HCEC 1CT (cell line): ENCODE measurements at places on chromosomes 4 and X.
A peak's percentile ranks its signal among the peaks of the same experiment; 100 is the strongest.

GRCh38 chr4:147741190-147741788, 9.4 kb downstream of the ARHGAP10 start:
- DNase-seq: no peak

DNA sequence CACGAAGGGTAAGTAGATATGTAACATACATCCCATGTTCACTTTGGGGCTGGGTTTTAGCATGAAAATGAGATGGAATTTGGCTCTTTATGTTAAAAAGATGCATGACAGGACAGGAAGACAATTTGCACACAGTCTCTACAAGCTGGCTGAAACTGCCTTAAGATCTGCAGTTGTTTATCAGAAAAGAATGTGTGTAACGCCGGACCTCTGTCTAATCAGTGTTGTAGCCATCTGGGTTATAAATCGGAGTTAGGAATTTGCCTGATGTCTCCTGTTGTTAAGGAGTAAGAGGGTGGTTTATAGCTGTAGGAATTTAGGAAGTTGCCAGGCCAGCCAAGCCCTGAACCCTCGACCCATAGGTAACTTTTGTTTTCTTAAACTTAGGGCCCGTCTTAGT, 562.9 kb upstream of the FAT1 start:
- no peak for DNase-seq

GRCh38 chrX:5113128-5113527, 1115.5 kb downstream of the NLGN4X start:
- no peak for DNase-seq

GRCh38 chr4:24858550-24858949, 54.3 kb downstream of the CCDC149 start:
- no peak for DNase-seq

GRCh38 chrX:38347136-38347535, 5.3 kb upstream of the OTC start:
- peak; percentile 72 for DNase-seq

- DNase-seq: peak; percentile 6
Measured at GRCh38 chr4:138348055-138348454, 105.9 kb upstream of the SLC7A11 start.

DNA sequence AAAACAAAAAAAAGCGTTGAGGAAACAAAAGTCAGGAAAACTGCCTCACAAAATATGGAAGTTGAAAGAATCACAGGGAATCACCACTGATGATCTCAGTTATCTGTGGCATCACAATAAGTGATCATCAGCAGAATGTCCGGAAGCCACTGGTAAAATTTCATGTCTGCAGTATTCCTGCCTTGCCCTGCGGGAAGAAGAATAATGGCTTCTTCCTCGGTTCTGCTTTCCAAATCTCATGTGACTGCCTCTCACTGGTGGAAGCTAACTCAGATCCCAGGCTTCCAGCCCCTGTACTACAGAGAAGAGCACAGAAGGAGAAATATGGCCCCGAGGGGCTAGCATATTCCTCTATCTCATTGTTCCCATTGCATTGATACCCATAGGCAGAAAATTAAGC, 12.7 kb upstream of the ZNF330 start:
- DNase-seq: no peak

DNA sequence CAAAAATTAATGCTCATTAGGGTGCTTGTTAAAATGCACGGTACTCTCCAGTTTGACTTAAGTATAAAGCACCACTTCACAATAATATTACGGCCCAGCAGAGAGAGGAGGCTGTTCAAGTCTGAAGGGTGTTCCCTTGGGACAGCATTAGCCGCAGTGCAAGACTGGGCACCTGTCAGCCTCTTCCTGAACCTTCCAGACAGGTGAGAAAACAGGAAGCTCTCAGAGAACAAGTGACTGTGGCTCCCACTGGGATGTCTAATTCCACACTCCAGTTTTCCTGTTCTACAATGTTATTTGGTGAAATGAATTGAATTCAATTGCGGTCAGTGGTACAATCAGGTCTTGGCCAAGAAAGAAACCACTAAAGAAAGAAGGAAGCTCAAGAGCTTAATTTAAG, 414.4 kb downstream of the SMARCA1 start:
- DNase-seq: no peak

- no peak for DNase-seq
Measured at GRCh38 chrX:42536286-42536685, 241.7 kb downstream of the PPP1R2C start.

DNA sequence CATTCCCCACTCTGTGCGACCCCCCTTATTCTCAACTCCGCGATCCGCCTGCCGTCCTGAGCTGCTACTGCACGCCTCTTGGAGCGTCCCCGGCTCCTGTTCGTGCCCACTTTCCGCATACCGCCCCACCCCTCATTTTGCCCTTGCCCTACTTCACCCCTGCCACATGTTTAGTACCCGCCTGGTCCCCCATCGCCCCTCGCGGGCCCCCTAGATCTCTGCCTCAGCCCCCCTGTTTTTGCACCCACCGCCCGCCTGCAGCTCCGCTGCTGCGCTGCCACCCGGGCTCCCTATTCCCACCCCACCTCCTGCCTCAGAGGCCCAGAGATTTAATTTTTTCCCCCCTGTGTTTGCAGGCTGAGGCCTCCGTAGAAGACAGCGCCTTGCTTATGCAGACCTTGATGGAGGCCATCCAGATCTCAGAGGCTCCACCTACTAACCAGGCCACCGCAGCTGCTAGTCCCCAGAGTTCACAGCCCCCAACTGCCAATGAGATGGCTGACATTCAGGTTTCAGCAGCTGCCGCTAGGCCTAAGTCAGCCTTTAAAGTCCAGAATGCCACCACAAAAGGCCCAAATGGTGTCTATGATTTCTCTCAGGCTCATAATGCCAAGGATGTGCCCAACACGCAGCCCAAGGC, 1.4 kb downstream of the MAGED1 start:
- no peak for DNase-seq

DNA sequence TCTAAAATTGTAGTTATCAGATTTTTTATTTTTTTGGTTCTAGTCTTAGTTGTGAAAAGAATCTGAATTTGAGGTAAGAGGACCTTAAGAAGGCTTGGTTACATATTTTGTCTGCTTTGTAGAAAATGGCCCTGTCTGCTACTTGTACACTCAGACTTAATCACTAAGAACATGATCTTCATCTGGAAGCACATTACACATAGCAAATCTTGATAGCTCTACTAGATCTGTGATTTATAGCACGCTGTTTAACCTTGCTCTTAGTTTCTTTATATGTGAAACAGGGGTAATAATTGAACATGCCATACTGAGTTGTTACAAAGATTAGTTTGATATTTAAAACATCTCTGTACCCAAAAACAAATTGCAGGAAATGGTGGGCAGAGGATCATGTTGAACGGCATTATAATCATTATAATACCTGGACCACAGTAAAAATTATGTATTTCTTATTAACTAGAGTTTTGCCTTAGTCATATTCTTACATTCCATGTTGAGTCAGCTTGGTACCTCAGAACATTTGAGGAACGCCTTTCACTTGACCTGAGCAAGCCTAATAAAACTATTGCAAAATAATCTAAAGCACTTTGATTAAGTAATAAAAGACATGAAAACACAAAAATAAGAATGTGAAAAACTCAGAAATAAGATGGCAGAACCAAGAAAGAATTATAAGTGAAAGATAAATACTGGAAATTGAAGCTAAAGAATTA, 738.0 kb upstream of the AADAT start:
- DNase-seq: peak; percentile 3

GRCh38 chr4:85867271-85867670, 392.3 kb downstream of the ARHGAP24 start:
- peak; percentile 35 for DNase-seq

DNA sequence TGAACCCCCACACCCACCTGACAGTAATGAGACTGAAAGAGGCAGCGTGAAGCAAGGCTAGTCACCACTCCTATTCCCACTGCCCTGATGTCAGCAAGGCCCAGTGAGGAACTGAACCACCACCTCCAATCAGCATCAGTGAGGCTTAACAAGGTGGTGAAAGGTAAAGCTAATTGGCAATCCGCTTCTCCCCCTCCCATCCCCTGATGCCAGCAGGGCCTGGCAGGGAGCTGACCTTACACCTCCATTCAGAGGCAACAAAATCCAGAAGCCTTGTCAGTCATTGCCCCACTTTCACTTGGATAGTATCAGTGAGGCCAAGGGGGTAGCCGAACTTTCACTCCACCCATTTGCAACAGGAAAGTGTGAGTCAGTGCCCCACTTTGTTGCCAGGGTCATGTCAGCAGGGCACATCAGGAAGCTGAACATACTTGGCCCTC, 60.8 kb downstream of the AWAT2 start:
- DNase-seq: no peak

- DNase-seq: no peak
Measured at GRCh38 chr4:6941796-6942195, 32.2 kb downstream of the TBC1D14 start.

- DNase-seq: no peak
Measured at GRCh38 chrX:12309744-12310076, 171.4 kb downstream of the FRMPD4 start.

- DNase-seq: no peak
Measured at GRCh38 chrX:64456828-64457227, 61.6 kb upstream of the MTMR8 start.

DNA sequence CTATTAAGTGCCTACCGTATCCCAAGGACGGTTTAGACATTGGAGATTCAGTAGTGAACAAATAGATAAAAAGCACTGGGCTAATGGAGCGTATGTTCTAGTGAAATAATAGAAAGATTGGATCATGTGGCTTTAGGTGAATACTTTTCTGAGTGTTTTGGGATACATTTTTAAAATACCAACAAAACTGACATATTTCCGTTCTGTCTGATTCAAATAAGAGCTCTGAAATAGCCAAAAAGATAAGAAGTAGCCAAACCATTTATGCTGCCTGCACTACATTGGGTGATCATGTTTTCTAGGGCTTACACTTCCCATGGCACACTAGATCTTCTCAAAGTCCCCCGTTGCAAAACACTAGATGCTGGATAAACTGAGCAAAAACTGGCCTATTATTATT, 14.2 kb downstream of the IGFBP7 start:
- DNase-seq: no peak

DNA sequence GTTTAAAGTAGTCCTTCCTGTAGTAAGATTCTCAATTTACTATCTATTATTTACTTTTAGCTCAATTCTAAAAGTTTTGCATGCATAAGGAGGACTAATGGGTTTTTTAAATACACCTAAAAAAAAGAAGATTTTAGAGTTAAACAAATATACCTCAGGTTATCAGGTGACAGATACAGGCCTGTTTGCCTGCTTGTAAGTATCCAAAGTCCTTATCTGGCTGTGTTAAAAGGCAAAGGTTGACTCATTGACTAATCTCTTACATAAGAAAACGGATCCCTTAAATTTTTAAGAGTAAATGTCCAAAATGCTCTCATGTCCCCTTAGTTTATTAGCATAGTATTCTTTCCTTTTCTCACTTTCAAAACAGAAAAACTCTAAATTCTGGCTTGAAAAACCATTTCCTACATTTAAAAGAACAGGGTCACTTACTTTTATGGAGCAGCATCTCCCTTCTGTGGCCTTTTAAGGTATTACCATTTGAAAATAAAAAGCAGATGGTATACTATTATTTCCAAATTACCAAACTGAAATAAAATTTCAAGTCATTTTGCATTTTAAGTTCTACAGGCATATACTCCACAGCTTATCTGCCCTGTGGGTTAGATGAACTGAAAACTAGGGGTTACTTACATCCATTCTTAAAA, 4.5 kb downstream of the CBR4 start:
- peak; percentile 1 for DNase-seq

DNA sequence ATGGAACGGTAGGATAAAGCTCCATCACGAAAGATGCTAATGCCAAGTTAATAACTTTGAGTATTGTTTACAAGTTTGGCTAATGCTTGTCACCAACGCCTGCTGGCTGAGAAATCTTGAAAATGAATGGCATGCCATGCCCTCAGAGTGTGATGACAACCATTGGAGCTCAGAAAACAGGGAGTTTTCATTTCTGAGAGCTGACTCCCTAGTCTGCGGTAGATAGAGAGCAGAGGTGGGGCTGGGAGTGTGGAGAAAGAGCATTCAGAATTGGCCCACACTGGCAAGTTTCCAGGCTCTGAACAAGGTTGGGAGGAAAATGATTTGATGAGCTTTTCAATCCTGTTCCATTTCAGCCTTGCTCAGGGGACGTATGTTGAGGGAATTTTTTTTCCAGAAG, 183.9 kb downstream of the CPEB2 start:
- DNase-seq: no peak

- no peak for DNase-seq
Measured at GRCh38 chr4:114193624-114194399, 214.4 kb upstream of the ARSJ start.

DNA sequence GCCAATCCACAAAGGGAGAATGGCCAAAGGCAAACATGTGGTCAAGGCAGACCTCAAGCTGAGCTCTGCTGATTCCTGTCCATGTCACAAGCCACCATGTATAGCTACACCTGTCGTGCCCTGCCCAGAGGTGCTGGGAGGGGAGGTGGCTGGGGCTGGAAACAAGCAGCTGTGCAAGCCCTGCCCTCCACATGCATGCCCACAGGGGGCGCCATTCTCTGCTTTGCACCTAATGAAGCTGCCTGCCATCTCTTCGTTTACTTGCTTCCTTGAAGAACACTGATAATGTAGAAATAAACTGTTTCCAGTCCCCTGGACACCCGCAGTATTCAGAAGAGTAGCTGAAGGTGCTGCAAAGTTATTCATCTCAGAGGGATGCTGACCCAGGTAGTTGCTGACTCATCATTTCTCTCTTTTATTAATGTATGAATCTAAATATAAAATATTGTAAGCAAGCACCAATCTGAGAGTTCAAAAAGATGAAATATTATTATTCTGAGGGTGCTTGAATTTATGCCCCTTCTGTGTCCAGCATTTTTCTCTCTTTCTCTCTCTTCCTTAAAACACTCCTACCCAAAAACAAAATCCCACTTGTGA, 278.6 kb downstream of the ADGRA3 start:
- peak; percentile 28 for DNase-seq

DNA sequence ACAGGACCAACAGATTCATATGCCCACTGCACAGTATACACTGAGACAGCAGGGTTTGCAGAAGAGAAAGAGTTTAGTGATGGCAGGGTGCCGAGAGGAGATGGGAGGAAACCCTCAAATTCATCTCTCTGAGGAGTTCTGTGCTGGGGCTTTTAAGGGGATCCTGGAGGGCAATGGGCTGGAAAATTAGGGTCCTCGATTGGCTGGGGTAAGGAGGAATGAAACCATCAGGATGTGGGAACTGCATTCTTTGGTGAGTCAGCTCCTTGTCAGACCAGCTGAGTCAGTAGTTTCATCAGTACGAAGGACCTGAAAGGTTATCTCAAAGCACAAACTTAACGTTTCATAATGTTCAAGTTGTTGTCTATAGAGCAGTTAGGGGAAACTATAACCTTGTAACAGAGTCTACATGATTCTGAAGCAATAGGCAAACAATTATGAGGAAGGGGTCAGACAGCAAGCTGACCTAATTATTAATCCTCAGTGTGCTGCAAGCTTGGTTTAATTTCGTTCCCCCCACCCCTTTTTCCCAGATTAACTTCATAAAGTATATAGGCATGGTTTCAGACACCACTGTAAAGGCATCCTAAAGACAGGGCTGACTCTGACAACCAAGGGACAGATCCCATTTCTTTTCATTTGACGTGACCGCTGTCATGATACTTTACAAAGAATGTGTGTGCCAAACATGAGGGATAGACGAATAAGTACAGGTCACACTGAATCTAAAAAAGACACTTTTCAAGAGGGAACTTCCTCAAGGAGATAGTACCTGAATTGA, 1.5 kb upstream of the MSMO1 start:
- DNase-seq: peak; percentile 72

- peak; percentile 59 for DNase-seq
Measured at GRCh38 chr4:55396308-55397125, 760 bp downstream of the TMEM165 start.

- peak; percentile 45 for DNase-seq
Measured at GRCh38 chr4:139167774-139168444, 9.1 kb downstream of the ELF2 start.
